ENCODE measurements at places on chromosomes 4 and X. TPM values are rescaled to one million over a fixed set of nuclear protein-coding genes. Genes with fewer than 3 reads are reported as not detected.

The STEEP1 gene
- total RNA-seq: 40.3 TPM

The GNRHR gene
- total RNA-seq: not detected

The VSIG1 gene
- total RNA-seq: not detected

The MAOB gene
- total RNA-seq: 0.09 TPM

GRCh38 chr4:40152637-40153036 lies 44.2 kb upstream of the RHOH start:
- DNase-seq: no peak
